ENCODE measurements at places on chromosomes 3 and 15.

DNA sequence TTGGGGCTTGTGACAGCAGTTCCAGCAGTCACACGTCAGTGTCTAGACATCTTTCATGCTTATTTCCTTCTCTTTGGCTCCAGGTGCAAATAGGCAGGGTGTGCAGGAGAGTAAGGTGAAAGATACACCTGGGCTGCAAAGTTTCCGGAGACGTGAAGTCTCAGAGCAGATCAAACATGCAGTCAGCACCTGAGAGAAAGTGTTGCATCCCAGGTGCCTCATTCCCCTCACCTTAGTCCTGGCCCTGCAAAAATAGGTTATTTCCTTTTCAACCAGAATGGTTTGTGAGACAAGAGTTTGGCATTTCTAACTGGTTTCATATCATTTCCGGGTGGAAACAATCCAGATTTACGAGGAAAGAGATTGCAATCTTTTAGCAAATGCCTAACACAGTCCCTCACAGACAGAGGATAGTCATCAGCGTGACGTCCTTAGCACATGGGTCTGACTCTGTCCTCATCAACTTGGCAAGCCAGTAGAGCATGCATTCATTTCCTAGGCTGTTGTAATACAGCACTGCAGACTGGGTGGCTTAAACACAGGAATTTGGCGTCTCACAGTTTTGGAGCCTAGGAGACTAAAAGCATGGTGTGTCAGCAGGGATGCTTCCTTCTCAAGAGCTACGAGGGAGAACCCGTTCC is 58.2 kb upstream of the ARRDC4 start:
- DNase-seq = no peak

DNA sequence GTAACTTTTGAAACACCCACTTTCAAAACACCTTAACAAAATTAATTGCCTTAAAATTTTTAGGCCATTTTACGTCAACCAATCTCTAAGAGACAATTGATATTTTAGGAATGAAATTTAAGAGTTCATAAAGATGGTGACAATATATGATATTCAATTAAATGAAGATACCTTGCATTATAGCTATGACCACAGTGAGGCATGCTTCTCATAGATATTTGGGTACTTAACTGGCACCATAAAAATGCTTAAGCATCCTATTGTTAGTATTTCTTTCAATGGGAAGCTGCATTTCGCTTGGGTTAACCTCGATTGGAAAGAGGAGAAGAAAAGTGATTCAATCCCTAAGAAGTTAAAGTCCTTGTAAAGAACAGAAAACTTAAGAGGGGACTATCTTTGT is 209.0 kb downstream of the GAP43 start:
- DNase-seq = no peak

GRCh38 chr3:155701882-155702465 is 42.9 kb downstream of the PLCH1 start:
- DNase-seq = no peak

- DNase-seq = no peak
Measured at GRCh38 chr15:69342460-69343076, 43.9 kb downstream of the PAQR5 start.

DNA sequence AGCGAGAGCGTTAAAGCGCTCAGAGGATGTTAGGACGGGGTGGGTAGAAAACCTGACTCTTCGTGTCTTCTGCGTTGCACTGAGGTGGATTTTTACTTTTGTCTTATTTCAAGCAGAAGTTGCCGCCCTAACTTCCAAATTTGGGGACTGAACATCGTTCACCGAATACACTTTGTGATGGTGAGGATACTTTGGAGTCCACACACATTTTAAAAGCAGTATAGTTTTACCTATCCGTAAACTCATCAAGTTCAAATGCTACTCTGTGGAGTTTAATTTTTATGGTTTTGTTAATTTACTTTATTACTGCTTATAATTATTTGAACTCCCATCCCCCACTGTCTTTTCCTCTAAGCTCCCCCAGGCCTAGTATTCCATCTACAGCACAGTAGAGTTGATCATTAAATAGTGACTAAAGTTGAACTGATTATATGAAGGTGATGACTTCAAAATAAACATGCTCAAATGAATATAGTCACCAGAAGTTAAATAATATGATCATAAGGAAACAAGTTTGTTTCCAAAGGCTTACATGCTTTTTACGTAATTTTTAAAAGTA is 617 bp upstream of the EOGT start:
- DNase-seq = no peak

DNA sequence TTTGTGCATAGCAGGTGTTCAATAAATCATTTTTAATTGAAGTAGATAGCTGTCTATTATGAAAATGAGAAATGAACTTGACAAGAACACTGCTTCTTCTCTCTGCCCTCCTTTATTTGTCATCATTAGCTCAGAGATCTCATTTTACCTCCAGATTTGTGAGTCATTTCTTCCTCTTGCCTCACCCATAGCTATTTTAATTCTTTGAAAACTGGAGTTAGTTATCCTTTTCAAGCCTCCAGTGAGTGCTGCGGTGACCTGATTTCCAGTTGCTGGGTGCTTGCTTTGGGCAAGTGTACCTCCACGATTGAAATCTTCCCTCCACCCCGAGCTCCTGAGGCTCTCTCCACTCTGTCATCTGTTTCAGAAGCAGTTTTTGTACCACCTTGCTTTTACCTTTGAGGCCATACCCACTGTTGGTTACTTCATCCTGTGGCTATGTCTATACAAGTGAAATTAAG is 114.6 kb downstream of the NFKBIZ start:
- DNase-seq = no peak

DNA sequence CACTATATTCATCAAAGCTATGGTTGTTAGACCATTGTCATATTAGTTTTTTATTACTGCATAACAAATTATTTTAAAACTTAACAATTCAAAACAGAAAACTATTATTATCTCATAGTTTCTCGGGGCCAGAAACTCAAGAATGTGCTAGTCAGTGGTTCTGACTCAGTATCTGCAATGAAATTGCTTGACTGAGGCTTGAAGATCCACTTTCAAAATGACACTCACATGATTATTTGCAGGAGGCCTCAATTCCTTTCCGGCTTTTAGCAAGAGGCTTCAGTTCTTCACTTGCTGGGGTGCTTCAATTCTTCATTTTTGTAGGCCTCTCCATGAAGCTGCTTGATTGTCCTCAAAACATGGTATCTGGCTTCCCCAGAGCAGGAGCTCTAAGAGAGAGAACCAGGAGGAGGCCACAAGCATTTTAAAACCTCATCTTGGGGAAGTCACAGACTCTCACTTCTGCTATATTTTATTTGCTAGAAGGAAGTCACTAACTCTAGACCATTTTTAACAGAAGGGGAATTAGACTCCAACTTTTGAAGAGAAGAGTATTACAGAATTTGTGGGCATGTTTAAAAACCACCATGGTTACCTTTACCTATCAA is 383.7 kb downstream of the MFSD1 start:
- no peak for DNase-seq

DNA sequence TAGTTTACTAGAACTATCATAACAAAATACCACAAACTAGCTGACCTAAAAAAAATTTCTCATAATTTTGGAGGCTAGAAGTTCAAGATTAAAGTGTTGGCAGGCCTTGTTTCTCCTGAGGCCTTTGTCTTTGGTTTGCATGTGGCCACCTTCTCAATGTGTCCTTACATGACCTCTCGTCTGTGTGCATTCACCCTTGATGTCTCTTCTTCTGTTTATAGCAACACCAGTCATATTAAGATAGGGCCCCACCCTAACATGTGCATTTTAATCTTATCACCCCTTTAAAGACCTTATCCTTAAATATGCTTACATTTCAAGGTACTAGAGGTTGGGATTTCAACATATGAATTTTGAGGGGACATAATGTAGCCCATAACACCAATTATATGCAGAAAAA is 177.0 kb downstream of the ZBBX start:
- no peak for DNase-seq

DNA sequence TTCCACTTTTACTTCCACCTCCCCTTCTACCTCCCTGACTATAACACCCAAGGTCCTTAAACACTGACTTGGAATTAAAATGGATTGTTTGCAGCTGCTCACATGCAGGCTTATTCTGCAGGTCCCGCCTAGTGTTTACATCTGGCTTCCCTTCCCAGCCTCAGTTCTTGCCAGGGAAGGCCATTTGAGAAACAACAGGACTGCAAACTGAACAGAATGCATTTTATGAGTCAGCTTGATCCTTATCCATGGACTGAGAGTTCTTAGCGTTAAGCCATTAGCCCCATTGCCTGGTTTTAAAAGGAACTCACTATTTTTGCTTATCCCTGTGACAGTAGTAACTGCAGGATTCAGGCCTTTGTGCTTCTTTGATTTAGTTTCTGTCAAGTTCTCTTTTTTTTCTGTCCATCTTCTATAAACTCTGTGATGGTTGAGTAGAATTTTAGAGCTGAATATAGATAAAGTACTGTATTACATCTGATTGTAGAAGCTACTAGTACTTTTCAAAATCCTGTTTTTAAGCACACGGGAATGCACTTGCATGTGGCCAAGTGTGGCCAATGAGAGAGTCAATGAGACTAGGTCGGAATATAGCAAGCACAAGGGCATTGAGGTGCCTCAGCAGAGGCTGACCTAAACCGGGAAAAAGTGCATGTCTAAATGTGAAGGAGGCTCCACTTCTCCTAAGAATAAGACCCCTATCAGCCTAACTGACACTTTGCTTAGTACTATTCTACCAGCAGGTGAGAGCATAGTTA is 106.4 kb downstream of the TUSC7 start:
- DNase-seq = no peak

- DNase-seq = peak; percentile 34
Measured at GRCh38 chr3:69082805-69083204, 1.9 kb upstream of the ARL6IP5 start.

DNA sequence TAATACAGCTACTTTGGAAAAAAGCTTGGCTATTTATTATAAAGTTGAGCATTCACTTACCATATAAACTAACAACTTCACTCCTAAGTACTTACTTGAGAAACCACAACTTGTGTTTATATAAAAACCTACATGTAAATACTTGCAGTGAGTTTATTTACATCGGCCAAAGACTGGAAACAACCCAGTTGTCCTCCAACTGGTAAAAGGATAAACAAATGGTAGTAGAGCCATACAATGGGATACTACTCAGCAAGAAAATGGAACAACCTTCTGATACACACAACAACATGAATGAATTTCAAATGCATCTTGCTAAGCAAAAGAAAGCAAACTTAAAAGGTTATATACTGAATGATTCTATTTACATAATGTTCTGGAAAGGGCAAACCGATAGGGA is 63.7 kb downstream of the SLC7A14 start:
- DNase-seq = no peak

DNA sequence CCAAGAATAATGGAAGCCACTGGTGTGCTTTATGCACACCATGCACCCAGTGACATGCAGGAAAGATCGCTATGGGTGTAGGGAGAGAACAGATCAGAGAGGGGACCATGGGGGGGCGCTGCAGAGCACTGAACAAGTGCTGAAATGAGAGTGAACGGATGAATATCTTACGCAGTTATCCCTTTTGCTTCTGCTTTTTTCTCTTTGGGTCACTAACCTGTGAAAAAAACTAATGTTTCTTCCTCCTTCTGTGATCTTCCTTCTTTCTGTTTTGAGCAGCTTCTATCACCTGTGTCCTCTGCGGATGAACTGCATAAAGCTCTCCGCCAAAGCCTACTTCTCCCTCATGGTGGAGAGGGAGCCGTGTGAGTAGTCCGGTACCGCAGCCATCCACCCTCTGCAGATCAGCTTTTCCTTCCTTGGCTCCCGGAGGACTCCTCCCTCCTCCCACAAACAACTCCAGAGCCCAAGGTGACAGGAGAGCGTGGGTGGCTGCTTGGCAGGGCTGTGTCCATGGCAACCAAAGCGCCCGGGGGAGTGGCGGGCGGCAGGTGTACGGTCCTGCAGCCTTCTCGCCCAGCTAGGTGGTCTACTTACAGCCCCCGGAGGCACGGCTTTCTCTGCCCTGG is 106.2 kb downstream of the DGKG start:
- no peak for DNase-seq

DNA sequence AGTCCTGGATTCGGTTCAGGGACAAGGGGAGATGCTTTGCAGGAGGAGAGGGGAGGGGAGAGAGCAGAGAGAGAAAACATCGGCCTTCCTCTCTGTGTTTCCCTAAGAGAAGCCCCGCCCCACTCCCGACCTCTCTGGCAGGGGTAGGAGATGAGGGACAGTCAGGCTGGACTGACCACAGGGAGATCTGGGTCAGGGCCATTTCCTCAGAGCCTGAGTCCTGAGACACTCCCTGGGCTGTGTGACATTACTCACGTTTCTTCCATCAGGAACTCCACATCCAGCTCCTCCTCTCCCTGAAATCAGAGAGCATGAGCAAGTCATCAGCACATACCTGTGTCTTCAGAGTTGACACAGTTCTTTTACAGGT is 9.1 kb downstream of the PLA2G4D start:
- no peak for DNase-seq

DNA sequence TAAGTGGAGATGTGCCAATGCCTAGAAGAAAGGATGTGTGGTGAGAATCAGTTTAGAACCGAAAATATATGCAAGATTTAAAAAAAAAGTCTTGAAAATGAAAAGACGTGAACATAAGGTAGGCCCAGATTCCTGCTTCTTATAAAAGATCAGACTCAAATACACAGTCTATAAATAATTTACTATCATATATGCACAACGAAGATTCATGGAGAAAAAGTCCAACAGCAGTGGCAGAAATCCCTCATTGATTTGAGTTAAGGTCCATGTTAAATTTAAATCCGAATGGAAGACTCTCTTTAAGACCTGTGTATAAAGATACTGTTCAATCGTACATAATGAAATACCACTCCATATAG is 227.2 kb downstream of the OCA2 start:
- no peak for DNase-seq

Data from activated CD8-positive, alpha-beta memory T cell treated with anti-CD3 and anti-CD28 coated beads for 1 hour (primary cell).